ENCODE measurements at places on chromosomes 4 and X.

DNA sequence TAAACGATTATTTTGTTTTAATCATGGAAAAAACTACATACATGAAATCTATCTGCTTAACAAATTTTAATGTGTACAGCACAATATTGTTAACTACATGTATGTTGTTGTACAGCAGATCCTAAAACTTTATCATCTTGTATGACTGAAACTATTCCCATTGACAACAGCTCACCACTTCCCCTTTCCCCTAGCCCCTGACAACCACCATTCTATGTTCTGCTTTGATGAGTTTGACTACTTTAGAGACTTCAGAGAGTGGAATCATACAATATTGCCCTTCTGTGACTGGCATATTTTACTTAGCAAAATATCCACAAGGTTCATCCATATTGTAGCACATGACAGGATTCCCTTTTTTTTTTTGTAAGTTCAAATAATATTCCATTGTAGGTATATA is 185.9 kb downstream of the CFAP299 start:
- no peak for DNase-seq

DNA sequence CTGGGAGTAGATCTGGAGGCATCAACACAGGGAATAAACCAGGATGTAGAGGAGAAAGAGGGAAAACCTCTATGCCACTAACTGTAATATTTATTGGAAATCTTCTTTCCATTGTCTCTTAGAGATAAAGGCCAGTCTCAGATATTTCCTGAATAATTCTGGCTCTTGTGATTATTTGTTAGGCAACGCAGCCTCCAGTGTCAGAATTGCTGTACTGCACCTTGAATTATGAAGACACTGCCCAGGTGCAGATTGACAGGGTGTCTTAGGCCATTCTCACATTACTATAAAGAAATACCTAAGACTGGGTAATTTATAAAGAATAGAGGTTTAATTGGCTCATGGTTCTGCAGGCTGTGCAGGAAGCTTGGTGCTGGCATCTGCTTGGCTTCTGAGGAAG is 100.7 kb upstream of the ZDHHC15 start:
- DNase-seq: no peak

DNA sequence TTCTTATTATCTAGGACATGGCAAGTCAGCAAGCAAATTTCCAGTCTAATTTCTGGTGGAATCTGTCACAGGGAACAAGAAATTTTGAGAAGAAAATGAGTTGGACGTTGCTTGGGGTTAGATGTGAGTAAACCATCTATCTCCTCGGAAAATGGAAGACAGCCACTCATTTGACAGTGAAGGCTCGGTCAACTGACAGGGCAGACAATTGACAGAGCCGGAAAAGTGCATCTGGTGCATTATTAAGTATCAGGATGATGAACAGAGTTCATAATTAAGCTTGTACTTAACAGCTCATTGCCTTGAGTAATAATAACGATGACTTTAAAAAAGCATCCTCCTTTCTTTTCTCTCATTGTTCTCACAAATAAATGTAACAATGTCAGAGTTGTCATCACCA is 168.4 kb downstream of the MAD2L1 start:
- no peak for DNase-seq

DNA sequence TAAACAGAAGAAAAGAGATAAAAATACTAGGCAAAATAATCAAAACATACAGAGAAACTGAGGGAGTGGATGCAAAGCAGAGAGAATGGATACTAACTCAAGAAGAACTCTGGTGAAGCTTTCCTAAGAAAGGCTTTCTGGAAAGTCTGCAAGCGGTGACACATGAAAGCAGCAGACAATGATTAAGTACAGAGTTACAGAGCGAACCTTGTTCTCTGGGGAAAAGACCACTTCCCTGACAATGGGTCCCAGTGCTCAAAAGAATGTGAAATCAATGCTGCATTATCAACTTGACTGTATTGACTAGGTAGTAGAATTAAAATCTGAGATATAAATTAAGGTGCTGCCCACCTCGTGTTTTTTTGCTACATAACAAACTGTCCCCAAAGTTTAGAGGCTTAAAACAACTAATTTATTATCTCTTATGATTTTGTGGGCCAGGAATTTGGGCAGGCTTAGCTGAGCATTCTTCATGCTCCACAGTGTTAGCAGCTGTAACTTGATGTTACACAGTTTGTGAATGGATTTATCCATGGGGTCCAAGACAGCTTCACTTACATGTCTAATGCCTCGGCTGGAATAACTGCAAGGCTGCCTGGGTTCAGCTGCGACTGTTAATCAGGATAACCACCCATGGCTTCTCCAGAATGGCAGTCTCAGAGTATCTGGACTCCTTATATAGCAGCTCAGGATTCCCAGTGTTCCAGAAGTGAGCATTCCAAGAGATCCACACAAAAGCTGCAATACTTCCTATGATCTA is 106.9 kb upstream of the INPP4B start:
- no peak for DNase-seq

- DNase-seq: no peak
Measured at GRCh38 chr4:63275491-63275890, 1133.8 kb downstream of the TECRL start.

Measured in glomerular endothelial cell (primary cell).